HCEC 1CT (cell line): ENCODE measurements at places on chromosomes 12 and 14.

DNA sequence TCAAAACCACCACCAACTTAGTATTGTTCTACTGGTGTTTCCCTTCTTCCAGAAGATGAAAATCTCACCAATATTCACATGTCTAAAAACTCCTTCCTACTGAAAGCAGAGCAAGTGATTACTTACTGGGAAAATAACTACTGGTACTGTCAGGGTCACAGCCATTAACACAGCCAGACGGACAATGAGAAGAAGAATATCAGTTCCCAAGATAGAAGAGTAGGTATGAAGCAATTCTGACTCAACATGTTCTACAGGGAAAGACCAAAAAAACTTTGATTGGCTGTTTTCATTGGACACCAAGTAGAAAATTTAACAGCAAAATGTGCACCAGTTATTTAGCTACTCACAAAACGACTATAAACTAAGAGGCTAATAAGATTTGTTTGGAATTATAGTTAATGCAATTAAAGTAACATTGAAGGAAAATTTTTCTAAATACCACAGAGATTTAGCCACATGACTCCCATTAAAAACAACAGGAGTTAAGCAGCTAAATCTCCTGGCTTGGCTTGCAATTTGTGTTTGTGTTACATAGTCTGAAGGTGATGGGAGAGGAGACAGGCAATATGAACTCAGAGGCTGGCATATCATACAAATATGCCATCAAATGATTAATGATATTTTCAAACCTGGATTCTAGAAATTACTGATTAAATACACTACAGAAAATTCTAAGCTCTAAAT, 9.5 kb downstream of the SLC38A2 start:
- DNase-seq: peak; percentile 48

DNA sequence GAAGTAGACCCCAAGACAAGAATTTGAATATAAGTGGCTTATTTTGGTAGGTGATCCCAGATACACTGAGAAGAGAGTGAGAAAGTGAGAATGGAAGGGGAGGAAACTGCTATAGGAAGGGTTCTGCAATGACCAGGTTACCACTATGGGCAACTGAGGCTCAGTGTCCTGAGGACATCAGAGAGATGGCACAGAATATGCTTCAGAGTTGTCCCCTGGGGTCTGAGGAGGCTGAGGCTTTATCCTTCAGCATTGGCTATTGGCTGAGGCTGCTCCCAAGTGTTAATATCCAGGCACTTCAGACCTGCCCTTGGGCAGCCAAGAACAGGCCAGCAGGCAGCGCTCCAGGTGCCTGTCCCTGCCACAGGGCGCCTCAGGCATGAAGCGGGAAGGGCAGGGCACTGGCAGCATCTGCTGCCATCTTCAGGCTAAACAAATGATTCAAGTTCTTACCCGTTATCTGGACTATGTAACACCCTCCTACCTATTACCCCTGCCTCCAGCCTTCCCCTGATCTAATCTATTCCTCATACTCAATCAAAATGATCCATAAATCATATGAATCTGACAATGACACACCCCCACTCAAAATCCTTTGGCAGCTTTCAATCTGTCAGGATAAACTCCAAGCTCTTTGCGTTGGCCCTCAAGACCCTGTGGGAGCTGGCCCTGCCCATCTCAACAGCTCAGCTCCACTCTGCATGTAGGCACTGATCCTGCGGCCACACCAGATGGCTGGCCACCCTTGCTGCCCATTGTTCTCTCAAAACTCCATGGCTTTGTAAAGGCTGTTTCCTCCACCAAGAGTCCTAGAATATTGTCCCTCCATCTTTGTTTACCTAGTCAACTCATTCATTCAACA, 42.4 kb downstream of the CKAP4 start:
- no peak for DNase-seq

GRCh38 chr12:69440016-69440415, 30.2 kb upstream of the FRS2 start:
- DNase-seq: no peak

DNA sequence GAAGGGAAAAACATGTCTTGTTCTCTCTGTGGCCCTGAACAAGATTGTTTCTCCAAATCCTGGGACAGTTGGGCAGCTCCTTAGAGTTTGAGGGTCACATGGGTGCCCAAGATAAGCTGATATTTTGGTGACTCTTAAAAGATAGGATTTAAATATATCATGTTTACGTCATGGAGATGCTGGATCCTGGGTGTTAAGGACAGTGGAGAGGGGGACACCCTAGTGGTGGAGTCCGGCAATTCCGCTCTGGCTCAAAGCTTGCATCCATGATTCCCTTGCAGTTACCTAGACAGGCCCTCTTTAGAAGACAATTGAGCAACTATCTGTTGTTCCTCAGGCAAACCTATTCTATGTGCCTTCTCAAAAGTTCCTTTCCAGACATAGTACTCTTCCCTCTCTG, 101.8 kb downstream of the CMKLR1 start:
- DNase-seq: peak; percentile 1

DNA sequence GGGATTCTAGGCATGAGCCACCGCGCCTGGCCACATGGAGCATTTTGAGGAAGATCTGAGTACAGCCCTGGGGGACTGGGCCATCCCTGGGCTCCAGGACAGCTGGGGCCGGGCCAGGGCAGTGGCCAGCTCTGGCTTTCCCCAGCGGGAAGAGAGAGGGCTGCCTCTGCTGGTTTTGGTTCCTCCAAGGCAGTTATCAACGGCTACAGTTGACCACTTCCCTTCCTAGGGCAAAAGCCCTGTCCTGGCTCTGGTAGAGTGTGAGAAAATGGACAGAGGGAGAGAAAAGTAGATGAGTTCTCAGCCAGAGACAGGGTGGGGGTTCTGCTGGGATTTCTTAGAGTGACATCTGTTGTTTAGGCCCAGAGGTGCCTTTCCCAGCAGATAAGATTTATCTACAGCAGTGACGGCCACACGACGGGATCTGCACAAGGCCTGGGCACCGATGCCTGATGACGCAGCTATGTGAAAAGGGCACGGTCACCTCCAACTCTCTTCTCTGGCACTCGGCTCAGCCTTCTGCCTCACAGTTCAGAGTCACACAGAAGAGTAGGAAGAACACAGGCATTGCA, 5.5 kb upstream of the HVCN1 start:
- no peak for DNase-seq

- no peak for DNase-seq
Measured at GRCh38 chr14:103713304-103714062, 1.8 kb downstream of the XRCC3 start.

DNA sequence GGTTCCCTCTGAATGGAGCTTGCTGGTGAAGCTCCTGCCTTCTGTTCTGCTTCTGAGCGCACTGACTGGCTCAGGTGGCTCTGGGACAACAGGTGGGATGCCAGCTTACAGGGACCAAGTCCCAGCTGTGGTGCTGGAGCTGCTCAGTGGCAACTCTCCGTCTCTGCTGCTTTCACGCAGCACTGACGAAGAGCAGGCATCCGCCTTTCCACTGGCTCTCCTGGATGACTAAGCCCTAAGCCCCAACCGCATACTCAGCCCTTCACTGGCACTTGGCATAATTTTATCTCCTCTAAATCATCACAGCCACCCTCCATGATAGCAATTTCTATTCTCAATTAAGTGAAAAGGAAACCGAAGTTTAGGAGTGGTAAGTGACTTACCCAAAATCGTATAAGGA, 3.7 kb upstream of the RTL1 start:
- no peak for DNase-seq

DNA sequence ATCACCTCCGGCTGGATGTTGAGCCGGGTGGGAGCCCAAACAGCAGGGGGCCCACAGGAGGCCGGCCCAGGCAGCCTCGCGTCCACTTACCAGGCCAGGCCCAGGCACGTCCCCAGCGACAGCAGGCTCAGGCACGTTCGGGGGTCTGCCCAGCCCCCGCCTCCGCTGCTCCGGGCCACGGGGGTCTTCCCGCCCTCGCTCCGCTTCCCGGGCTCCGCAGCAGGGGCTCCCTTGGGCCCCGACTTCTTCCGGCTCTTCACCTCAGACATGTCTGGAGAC, 216 bp downstream of the IKBIP start:
- no peak for DNase-seq

- peak; percentile 57 for DNase-seq
Measured at GRCh38 chr14:96424109-96424989, 32.4 kb downstream of the AK7 start.

DNA sequence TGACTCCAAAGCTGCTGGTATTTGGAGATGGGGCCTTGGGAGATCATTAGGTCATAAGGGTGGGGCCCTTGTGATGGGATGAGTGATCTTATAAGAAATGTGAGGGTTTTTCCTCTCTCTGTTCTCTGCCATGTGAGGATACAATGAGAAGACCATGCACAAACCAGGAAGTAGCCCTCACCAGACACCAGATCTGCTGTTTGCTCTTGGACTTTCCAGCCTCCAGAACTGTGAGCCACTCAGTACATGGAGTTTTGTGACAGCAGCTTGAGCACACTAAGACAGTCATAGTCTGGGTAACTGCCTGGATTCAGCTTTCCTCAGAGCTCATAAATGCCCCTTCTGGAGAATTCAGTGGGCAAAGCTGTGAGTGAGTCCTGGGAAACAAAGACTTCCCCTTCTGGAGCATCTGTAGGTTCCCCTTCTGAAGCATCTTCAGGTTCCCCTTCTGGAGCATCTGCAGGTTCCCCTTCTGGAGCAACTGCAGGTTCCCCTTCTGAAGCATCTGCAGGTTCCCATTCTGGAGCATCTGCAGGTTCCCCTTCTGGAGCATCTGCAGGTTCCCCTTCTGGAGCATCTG, 11.0 kb upstream of the PPP4R3A start:
- DNase-seq: no peak

DNA sequence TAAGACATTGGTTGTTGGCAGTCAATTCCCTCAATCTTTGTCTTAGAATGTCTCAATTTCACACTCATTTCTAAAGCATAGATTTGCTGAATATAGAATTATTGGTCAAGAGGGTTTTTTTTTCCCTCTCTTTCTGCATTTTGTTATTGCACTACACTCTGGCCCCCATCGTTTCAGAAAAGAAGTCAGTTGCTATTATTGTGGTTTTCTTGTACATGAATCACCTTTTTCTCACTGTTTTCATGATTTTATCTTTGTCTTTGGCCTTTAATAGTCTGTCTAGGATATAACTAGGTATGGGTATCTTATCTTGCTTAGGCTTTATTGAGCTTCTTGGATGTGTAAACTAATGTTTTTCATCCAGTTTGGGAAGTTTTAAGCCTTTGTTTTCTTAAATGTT, 194.3 kb upstream of the DAAM1 start:
- no peak for DNase-seq

DNA sequence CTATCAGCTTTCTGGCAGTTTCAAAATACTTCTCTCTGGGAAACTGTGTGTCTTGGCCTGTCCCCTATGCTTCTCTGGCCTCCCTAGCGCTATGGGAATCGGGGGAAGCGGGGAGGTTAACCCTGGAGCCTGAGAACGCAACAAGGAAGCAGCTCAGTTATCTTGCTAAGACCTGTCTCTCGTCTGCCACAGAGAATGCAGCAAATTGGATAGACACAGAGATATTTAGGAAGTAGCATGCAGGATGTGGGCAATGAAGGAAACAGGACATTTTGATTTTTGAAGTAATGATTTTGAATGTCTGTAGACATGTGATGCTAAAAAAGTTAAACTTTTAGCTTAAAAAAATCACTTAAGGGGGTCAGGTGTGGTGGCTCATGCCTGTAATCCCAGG, 6.6 kb upstream of the CALCOCO1 start:
- DNase-seq: no peak

DNA sequence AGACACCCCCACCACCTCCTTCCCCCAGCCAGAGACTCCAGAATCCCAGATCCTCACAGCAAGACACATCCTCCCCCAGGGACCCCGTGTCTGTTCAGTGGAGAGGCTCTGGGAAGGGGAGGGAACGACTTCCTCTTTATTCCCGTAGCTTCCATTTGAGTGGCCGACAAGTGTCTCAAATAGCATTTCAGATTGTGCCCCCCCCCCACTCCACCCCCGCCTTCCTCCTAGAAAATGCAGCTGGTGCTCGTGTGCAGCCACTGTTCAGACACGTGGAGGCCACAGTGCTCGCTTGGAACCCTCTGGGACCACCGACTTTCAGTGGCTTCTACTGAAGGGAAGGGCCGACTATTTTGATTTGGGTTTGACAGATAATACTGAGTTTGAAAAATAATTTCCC, 14.3 kb downstream of the PPP2R5C start:
- no peak for DNase-seq

GRCh38 chr14:61608245-61609165, 86.8 kb upstream of the HIF1A start:
- DNase-seq: no peak

DNA sequence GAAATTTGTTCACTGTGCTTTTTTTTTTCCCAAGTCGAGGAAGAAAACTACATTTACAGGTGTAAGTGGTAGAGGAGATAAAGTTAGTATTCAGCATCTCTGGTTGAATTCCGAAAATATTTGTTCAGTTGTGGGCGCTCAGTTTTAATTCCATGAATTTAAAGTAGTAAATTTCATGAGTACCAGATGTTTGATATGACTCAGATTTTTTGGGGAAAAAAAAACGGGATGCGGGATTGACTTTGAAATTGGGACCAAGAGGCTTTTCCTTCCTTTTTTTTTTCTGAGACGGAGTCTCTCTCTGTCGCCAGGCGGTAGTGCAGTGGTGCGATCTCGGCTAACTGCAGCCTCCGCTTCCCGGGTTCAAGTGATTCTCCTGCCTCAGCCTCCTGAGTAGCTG, 1.6 kb downstream of the TULP3 start:
- DNase-seq: peak; percentile 18

DNA sequence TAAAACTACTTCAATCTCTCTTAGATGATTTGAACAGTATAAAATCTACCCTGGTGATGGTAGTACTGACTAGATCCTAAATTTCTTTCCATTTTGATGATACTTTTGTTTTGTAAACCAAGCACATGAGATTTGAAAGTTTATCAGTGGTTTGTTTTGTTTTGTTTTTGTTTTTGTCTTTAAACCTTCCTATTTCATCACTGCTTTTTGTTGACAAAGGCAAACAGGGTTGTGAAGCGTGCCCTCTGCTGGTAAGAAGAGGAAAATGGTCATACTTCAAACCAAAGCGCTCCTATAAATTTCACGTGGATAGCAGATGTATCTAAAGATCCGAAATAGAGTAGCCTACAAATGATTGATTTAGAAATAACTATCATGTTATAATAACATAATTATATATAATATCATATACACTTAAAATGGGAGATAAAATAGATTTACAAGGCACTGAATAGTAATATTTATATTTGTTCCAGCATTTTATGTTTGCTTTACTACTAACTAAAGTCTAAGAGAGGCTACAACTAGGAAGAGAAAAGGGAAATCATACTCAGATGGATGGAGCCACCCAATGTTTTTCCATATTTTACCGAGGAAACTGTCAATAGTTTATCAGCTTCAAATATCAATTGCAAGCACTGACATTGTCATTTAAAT, 254.0 kb upstream of the USP15 start:
- peak; percentile 8 for DNase-seq

- no peak for DNase-seq
Measured at GRCh38 chr14:31834616-31835015, 242.5 kb upstream of the ARHGAP5 start.

DNA sequence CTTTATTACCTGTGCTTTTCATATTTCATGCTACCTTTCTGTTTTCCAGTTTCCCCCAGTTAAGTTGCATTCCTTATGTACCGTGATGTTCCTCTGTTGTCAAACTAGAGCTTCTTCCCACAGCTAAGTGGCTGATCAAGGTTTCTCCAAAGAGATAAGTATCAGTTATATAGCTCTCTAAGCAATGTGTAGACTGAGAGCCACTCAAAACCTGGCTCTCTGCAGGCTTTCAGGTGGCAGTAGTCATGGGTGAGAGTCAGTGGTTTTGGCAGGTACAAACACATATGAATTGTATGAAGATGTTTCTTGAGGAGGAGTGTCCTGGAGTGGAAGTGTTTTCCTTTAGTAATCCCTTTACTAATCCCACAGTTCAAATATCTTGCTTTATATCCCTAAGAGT, 28.4 kb downstream of the TXNRD1 start:
- DNase-seq: no peak
